RWPE2 (cell line): ENCODE measurements at places on chromosomes 13 and 19.

GRCh38 chr13:67258482-67258881 lies 28.3 kb upstream of the PCDH9 start:
- no peak for DNase-seq

GRCh38 chr13:50126993-50127725 lies 111.9 kb downstream of the KCNRG start:
- DNase-seq = no peak

DNA sequence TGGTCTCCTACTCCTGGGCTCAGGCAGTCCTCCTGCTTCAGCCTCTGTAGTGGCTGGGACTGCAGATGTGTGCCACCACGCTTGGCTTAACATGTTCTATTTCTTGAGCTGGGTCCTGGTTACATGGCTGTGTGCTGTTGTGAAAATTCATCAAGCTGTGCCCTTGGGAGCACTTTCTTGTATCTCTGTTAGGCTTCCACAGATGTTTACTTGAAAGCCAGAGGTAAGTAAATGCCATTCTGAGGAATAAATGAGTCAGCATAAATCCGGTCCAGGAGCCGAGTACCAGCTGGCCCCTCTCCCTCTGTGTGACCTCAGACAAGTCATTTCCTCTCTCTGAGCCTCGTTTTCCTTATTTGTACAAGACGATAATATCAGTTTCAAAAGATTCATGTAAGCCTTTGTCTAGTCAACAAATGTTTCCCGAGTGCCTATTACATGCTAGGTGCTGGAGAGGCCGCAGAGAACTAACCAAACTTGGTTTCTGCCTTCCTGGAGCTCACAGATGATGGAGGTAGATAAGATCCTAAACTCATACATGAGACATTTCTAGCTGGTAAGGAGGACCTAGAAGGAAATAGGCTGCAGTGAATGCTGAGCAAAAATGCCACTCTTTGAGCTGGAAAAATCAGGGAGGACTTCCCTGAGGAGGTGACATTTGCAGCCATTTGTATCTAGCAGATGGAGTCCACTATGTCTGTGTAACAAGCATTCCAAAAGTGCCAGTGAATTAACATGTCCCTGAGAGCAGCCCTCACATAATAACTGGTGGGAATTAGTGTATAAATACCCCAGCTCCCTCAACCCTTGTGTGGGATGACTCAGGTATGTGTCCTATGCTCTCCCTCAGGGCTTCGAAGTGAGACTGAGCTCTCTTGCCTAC lies 2.7 kb upstream of the RASAL3 start:
- no peak for DNase-seq

DNA sequence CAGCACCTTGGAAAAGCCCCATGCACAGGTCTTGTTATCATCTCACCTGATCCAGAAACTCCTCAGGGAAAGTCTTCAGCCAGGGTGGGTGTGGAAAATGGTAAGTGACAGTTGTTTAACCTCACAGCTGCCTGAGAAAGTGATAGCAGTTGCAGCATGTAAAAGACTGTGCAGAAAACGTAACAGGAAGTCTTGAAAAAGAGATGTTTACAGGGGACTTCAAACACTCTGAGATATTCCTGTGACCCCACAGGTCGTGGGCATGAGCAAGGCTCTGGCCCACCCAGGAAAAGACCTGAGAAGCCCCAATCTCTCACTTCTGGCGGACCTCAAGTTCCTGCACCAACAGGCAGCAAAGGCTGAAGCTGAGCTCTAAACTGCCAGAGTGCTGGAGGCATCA lies 826.9 kb downstream of the UQCRFS1 start:
- DNase-seq = no peak

- no peak for DNase-seq
These were observed 94.2 kb downstream of the ZNF737 start for GRCh38 chr19:20471431-20471830.

GRCh38 chr13:113599391-113599790 lies 14.8 kb downstream of the TFDP1 start:
- DNase-seq = peak; percentile 31

- DNase-seq = peak; percentile 74
These were observed 55.4 kb downstream of the SACS start for GRCh38 chr13:23377983-23378632.

DNA sequence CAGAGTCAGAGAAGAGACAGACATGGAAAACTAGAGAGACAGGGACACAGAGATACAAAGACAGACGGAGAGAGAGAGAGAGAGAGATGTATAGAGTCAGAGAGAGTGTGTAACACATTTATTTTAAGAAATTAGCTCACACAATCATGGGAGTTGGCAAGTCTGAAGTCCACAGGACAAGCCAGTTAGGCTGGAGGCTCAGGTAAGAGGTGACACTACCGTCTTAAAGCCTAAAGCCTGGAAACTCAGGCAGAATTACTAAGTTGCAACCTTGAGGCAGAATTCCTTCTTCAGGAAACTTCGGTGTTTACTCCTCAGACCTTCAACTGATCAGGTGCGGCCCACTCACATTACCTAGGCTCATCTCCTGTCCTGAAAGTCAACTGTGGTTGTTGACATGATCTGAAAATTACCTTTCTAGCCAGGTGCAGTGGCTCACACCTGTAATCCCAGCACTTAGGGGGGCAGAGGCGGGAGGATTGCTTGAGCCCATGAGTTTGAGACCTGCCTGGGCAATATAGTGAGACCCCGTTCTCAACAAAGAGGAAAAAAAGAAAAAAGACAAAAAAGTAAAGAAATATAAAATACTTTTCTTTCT lies 2.8 kb upstream of the TNFSF14 start:
- no peak for DNase-seq

GRCh38 chr19:16435238-16435917 lies 36.4 kb downstream of the EPS15L1 start:
- DNase-seq = no peak
